ENCODE measurements at places on chromosomes 7 and 10.

DNA sequence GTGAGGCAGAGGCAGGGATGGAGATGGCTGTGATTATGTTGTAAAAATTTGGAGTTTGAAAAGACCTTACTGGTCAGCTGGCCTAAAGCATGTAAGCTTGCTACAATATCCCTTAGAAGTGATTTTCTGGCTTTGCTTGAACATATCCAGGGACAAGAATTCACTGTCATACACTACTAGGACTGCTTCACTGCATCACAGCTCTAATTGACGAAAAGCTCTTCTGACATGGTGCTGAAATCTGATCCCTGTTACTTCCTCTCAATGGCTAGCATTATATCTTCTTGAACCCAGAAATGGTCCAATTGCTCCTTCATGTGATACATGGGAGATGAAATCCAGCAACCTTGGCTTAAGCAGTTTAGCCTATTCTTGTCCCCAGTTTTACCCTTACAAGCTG, 197.7 kb upstream of the HPS1 start:
- no peak for DNase-seq

- no peak for DNase-seq
Measured at GRCh38 chr10:32150532-32151101, 94.4 kb upstream of the KIF5B start.

DNA sequence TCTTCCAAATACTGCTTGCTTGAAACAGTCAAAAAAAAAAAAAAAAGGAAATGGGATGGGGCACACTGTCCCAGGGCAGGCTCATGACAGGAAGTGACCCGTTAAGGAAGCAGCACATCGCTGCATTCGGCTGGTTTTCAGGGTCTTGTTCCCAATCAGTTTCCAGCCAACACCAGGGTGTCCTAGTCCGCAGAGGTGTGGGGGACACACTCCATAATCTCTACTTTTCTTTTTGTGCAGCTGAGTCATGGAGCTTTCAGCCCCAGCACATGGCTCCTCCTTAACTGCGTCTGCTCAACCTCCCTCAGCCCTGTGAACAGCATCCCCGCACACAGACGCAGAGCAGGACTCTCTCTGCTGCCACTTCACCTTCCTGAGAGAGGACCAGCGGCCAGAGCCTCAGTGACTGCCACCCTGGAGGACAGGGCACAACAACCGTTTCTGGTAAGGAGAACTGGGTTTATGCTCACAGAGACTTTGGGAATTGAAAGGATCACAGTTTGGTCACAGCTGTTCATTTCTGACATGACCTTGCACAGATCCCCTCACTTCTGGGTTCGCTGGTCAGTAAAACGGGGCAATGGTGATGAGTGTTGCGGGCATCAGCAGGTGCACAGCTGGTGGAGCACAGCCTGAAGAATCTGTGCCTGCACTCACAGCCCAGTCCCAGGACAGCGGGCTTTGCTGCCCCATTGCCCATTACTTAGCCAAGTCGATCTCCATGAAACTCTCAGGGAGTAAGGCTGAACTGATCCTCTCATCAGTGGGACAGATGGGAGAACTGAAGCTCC, at the start of gene GIMAP5:
TSS of gene GIMAP5 (plus strand) at position 154 of the 791 bp plus-strand sequence. CDS start 3,467 bp downstream, outside the sequence.
- DNase-seq = no peak

DNA sequence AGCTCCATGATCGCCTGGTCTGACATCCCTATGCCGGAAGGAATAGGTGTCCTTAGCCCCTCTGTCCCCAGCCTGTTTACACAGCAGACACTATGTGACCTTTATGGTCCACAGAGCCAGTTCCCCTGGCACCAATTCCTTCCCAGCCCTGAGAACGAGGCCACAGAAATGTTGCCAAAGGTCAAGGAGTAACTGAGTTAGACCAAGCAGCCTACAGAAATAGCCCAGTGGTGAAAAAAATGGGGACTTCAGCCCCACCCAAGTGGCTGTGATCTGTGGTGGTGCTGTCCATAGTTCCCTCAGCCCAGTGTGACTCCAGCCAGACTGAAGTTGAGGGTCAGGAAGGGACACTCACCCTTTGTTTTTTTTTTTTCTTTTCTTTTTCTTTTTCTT, 2.5 kb downstream of the PGAM2 start:
- DNase-seq = no peak

- no peak for DNase-seq
Measured at GRCh38 chr10:49745756-49746155, 16.4 kb downstream of the OGDHL start.

GRCh38 chr7:139718141-139718540, 59.7 kb downstream of the HIPK2 start:
- no peak for DNase-seq

GRCh38 chr10:103598654-103599115, 105.2 kb downstream of the NEURL1 start:
- no peak for DNase-seq

DNA sequence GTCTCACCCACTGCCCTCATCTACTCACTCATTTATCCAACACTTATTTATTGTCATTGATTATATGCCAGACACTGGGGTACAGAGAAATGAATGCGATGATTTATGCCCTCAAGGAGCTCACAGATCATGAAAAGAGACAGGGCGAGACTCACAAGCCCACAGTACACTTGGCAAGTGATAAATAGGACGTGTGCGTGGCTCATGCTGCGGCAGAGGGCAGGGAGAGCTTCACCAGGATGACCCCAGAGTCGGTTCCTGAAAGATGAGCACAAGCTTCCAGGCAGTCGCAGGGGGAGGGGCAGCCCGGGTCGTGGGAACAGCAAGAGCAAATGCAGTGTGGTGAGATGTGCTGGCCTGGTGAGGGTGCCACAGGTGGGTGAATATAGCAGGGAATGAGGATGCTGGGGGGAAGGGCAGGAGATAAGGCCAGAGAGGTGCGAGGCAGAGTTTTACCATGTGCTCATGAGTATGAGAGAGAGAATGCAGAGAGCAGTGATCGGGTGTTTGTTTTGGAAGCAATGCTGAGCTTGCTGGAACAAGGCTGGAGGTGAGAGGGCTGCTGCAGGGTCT, 70.9 kb downstream of the ATXN7L1 start:
- no peak for DNase-seq

GRCh38 chr7:4074994-4075393, 607.1 kb upstream of the FOXK1 start:
- DNase-seq = no peak

- DNase-seq = no peak
Measured at GRCh38 chr7:28224675-28225074, 44.1 kb upstream of the JAZF1 start.

GRCh38 chr10:33143160-33143728, 185.2 kb upstream of the ITGB1 start:
- DNase-seq = no peak

DNA sequence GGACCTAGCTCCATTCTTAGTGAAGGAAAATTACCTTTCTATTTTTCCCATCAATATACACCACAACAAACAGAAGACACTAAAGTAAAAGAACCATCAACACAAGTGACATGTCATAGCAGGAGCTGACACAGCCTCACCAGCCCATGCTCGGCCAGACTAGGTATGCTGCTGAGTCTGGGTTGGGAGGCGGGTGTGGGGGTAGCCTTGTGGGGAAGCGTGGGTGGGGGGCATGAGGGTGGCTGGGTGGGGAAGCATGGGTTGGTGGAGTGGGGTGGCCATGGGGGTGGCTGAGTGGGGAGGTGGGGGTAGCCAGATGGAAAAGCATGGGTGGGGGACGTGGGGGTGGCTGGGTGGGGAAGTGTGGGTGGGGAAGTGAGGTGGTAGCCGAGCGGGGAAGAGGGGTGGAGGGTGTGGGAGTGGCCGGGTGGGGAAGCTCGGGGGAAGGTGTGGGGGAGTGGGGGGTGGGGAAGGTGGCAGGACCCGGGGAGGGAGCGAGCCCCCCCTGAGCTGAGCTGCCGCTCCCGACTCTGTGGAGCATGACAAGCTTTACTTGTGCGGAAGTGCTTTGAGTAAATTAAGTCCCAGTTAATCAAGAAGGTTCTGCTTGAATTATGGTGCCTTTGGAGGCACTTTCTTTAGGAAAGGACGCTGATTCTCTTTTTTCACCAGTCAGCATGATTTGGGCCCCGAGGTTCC, 294.6 kb upstream of the ZNF32 start:
- no peak for DNase-seq

- peak; percentile 27 for DNase-seq
Measured at GRCh38 chr10:86203162-86203905, 163.3 kb downstream of the GRID1 start.

GRCh38 chr7:102024769-102025391, 207.5 kb downstream of the CUX1 start:
- no peak for DNase-seq

All from Jurkat, Clone E6-1 (cell line).